ENCODE measurements at places on chromosomes 2 and 18. TPM values are rescaled to one million over a fixed set of nuclear protein-coding genes. Genes with fewer than 3 reads are reported as not detected.

The DQX1 gene
- 0.68 TPM for total RNA-seq

The APLF gene
- total RNA-seq: 2.0 TPM

DNA sequence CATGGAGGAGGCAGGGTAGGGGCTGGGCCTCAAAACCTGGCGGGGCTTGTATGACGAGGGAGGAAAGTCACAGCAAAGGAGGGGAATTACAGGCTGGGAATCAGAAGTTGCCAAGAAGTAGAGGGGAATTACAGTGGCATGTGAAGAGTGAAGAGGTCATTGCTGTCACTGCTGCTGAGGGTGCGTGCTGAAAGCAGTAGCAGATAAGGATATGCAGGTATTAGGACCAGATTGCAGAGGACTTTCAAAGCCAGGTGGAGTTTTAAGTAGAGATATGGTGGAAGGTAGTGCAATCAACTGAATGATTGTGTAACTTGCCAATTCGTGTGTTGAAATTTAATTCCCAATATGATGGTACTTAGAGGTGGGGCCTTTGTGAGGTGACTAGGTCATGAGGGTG is 19.4 kb upstream of the LRPPRC start:
- DNase-seq: no peak

- DNase-seq: no peak
These were observed 128.4 kb downstream of the IRS1 start for GRCh38 chr2:226671141-226671676.

DNA sequence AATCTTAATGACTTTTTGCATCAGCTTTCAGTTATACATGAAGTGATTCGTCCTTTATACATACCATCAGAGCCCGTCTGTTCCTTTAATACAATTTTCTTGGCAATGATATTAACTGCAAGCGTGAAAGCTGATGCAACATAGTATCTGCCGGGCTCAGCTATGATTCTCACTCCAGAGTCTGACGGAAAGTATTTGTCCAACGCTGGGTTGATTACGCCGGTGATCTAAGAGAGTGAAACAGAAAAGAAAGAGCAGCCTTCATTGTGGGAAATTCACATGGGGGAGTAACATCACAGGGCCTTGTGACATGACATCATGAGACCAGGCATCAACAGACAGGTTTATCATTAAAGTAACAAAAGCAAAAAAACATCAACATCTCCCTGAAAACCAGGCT is 6.2 kb downstream of the ODC1 start:
- DNase-seq: no peak

DNA sequence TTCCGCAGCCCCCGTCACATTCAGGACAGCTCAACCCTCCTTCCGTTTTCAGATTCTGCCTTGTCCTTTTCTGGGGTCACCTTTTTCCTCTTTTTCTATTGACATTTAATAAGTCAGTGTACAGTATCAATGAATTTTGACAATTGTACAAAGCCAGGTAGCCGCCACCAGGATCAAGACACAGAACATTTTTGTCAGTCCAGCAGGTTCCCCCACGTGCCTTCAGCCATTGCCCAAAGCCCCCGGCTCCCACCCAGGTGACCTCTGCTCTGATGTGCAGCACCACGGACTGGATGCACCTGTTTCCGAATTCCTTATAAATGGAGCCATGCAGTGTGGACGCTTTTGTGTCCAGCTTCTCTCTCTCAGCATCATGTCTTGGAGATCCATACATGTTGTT is 30.0 kb downstream of the CROCC2 start:
- no peak for DNase-seq

The CHRNG gene
- total RNA-seq: not detected

GRCh38 chr18:57909620-57910019 is 106.5 kb upstream of the ATP8B1 start:
- no peak for DNase-seq

GRCh38 chr18:77600674-77601073 is 351.0 kb downstream of the GALR1 start:
- DNase-seq: no peak

DNA sequence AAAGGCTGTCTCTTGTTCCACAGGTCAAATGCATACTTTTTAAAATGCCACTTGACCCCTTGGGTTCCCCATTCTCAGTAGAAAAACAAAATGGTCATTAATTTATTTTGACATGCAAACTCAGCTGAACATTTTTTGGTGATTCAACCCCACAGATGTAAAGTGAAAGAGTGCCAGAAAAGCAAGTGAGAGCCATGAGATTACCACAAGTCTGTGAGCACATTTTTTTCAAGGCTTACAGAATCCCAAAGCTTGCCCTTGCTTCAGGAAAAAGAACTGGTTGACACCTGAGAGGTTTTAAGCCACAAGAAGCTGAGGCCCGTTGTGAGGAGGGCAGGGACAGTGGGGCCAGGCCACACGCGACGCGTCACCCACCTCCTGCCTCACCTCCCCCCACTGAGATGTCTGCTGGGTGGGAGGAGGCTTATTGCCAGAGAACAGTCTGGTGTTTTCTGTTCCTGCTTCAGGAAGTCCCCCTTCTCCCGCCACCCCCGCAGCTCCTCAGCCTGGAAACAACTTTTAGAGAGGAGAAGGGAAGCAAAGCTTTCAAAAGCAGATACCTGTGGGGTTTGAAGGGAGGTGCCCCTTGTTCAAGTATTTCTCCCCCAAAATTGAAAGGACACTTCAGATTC is 70.4 kb upstream of the CYP1B1 start:
- peak; percentile 58 for DNase-seq

GRCh38 chr2:6474161-6475140 is 391.3 kb downstream of the CMPK2 start:
- DNase-seq: peak; percentile 18

- DNase-seq: no peak
These were observed 726.0 kb downstream of the KCNJ3 start for GRCh38 chr2:155424518-155424917.

- no peak for DNase-seq
These were observed 24.7 kb downstream of the BABAM2 start for GRCh38 chr2:27915191-27915590.

The CRYGC gene
- total RNA-seq: not detected

DNA sequence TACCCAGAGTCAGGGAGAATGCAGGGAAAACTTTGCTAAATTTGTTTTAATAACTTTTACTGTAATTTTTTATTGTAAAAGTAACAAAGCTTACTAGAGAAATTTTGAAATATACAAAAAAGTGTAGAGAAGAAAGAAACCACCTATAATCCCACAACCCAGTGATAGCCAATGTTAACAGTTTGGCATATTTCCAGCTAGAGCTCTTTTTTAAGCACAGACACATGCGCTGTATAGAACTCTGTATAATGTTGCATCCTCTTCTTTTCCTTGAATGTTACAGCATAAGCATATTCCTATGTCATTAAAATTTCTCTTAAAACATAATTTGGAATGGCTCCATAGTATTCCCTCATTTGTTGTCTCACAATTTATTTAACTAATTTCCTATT is 37.4 kb upstream of the EPAS1 start:
- no peak for DNase-seq

DNA sequence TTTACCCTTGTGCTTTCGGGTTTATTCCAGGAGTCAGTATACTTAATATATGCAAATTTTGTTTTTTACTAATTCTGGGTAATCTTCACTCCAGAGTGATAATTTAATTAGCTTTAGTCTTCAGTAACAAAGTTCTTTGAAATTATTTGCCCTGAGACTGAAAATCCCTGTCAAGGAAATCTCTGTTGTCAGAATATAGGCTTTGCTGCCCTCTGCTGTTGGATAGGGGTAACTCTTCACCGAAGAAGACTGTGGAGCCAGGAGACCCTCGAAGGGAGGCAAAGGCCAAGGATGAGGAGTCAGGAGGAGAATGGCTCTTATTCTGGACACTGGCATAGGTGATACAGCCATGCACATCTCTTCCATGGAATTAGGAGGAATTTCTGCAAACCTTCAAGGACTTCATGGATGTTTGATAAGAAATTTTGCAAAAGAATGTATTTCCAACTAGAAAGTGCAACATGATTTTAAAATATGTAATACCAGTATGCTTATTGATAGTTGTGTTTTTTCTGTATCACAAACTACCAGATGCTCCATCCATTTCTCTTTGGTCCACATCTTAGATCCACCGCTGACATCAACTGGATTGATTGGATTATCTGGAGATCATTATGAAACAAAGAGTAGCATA is 182.3 kb downstream of the RDH14 start:
- DNase-seq: peak; percentile 64

The COLEC11 gene
- 0.47 TPM for total RNA-seq

The PLB1 gene
- 0.63 TPM for total RNA-seq

- DNase-seq: no peak
These were observed 958 bp upstream of the ALLC start for GRCh38 chr2:3656762-3657721.

- DNase-seq: no peak
These were observed 1.0 kb upstream of the CHST10 start for GRCh38 chr2:100418406-100418962.

The UGT1A5 gene
- total RNA-seq: not detected

DNA sequence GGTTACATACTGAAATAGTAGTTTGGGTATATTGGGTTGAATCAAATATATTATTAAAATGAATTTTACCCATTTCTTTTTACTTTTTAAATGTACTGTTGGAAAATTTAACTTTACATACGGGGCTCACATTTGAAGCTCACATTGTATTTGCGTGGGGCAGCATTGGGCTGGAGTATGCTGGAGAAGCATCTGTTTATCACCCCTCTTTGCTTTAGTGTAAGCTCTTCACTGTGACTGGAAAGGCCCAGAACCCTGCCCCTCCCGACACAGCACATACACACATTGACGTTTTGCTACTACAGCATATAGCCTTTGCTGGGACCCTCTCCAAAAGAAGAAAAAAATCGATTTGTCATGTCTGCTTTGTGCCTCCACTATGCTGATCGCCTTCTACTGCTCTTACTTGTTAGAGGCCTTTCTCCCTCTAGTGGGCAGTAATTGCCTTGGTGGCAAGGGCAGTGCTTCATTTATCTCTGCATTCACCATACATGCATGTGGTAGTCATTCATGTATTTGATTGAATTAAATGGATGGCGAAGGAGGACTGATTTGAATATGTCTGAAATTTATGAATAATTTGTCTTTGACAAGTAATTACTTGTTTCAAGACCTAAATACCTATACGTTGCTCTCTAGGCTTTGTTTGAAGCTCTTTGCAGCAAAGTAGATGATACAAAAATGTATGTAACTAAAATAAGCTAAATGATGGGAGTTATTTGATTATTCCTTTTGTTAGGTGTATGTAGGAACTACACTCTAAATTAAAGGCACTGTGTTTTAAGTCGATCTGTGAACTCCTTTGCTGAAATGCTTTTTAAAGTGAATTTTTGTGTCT is 37.4 kb downstream of the VAPA start:
- peak; percentile 69 for DNase-seq

The GALR1 gene
- total RNA-seq: not detected

The THADA gene
- total RNA-seq: 55.4 TPM

DNA sequence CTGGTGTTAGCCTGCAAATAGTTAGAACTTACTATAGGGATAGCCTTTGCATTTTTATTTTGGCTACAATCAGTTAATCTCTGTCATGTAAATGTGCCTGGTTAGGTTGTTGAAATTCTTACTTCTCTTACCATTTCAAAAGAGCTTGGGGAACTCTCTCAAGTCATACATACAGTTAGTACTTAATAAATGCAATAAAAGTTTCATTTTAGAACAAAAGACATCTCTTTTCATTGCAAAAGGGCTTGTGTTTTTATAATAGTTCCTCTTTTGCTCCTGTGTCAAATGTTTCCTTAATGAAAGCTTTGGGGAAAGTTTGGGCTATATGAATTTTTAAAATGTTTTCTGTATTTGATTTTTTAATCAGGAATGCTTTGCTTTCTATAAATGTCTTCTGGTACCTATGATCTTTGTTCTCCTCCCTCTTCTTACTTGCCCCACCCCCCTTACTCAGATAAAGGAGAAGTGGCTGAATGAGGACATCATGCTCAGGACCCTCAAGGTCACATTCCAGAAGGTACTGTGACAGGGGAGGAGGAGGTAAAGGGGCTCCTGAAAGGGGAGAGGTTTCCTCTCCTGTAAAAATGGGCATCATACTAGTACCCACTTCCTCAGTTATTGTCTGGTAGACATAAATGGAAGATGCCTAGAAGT is 13.6 kb downstream of the PTPN18 start:
- no peak for DNase-seq

The STK39 gene
- 40.3 TPM for total RNA-seq

- DNase-seq: peak; percentile 61
These were observed 472.2 kb upstream of the DCC start for GRCh38 chr18:51867767-51868166.

DNA sequence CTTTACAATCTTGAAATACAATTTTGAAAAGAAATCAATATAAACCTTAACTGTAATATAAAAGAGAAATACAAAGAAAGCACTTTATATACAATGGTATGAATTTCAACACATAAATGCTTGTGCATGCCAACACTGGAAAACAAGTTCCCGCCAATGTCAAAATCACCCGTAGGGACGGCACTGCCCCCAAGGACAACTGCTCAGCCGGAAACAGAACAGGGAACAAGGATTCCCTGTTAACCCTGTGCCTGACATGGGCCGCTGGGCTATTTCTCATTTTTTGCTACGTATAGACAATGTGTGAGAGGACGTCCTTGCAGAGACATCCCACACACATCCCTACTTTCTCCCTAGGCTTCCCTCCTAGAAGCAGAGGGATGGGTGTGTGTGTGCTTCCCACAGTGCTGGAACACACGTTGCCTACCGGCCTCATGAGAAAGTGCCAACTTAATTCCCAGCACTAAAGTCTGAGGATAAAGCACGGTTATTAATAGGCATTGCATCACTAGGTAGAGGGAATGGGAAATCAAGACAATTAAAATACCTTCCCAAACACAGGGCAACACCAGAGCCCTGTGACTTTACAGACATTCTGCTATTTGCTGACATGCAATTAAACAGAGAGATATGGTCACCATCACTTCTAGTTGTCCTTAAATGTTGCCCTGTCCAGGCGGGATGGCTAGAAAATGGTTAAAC is 14.4 kb downstream of the AFG3L2 start:
- DNase-seq: no peak

The DSG1 gene
- not detected for total RNA-seq

DNA sequence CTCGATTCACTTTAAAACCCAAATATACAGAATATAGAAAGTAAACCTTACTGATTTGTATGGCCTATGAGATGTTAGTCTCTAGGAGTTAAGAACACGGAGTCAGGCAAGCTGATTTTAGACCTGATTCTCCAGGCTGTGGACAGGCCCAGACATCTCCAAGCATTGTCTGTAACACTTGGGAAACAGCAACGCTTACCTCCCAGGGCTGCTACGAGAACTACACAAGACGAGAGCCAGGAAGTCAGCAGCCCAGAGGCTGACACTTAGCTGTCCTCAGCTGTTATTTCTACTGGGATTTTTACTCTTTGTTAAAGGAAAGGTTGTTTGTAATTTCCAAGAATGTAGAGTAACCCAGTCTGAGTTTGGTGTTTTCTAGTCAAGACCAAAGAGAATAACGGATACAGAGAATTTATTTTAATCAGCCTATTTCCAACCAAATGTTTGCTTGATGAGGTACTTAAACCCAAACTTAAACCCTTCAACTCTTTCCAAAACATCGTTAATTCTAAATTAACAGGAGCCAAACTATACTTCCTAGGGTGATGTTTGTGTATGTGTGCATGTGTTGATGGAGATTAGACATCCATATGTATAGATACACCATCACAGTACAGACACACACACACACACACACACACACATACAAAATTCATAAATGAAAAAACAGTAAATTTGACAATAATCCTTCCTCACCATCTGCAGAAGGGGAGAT is 123.4 kb downstream of the LAMA1 start:
- DNase-seq: no peak

GRCh38 chr2:216436383-216436782 is 24.1 kb downstream of the SMARCAL1 start:
- no peak for DNase-seq

GRCh38 chr2:186594001-186594722 is 4.3 kb downstream of the ITGAV start:
- no peak for DNase-seq

The ABCG5 gene
- not detected for total RNA-seq

GRCh38 chr18:29512203-29512602 is 1335.3 kb upstream of the CDH2 start:
- DNase-seq: no peak

All from activated CD4-positive, alpha-beta T cell treated with anti-CD3 and anti-CD28 coated beads, Interleukin-2, amount 10 ng/mL, durations not matched to agents 24 days and 14 days (primary cell).